T-helper 2 cell treated with Interferon-gamma antibody and Interleukin-4, amounts not matched to agents 100 ng/mL and 5 ng/mL, for 36 hours (primary cell): ENCODE measurements at places on chromosomes 3 and 15. TPM values are rescaled to one million over a fixed set of nuclear protein-coding genes. Genes with fewer than 3 reads are reported as not detected.

Gene SIDT1
- 15.5 and 17.6 TPM in 2 replicates for total RNA-seq

Gene TM2D3
- total RNA-seq: 42.9 and 47.0 TPM in 2 replicates

Gene SENP7
- 23.4 and 24.9 TPM in 2 replicates for total RNA-seq

Gene P2RY1
- total RNA-seq: 1.7 and 2.2 TPM in 2 replicates

Gene SMCO1
- not detected in 2 replicates for total RNA-seq

Gene SERPINI1
- 1.4 and 2.1 TPM in 2 replicates for total RNA-seq

Gene SPINK8
- not detected in 2 replicates for total RNA-seq

Gene ZIC4
- not detected in 2 replicates for total RNA-seq

Gene PLSCR4
- not detected in 2 replicates for total RNA-seq
